Stimulated activated CD4-positive, alpha-beta T cell treated with anti-CD3 and anti-CD28 coated beads, Interleukin-12 subunit alpha, Interleukin-12 subunit beta, amount 100 ng/mL, for 48 hours (primary cell): ENCODE measurements at places on chromosomes 2 and 18.

DNA sequence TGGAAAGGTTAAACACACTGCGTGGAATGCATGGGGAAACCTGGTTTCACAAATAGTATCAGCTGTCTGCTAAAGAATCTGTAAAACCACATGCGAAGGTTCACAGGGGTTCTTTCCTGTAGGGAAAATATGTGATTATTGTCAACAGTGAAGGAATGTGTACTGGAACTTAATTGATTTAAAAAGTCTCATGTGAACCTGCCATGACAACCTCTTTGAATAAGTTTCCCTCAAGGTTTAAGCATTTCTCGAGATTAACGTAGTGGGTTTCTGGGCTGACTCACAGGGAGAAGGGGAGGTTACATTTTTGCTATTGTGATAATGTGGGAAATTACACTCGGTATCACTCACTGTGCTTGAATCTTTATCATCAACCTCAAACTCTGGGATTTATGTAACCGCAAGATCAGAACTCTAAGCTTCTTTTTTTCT is 28.2 kb upstream of the IL1R1 start:
- DNase-seq: no peak

- DNase-seq: no peak
Observed at GRCh38 chr18:78321402-78321801, 658.2 kb upstream of the SALL3 start.

DNA sequence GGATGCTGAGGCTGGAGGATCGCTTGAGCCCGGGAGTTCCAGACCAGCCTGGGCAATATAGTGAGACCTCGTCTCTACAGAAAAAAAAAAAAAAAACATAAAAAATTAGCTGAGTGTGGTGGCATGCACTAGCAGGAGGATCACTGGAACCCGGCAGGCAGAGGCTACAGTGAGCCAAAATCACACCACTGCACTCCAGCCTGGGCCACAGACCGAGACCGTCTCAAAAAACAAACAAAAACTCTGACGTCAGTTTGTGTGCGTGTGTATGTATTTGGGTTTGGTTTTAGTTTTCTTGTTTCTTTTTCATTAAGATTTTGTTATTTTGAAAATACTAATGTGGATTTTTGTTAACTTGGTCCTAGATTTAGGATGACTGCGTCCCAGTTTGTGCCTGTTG is 19.0 kb downstream of the CEP68 start:
- DNase-seq: no peak

DNA sequence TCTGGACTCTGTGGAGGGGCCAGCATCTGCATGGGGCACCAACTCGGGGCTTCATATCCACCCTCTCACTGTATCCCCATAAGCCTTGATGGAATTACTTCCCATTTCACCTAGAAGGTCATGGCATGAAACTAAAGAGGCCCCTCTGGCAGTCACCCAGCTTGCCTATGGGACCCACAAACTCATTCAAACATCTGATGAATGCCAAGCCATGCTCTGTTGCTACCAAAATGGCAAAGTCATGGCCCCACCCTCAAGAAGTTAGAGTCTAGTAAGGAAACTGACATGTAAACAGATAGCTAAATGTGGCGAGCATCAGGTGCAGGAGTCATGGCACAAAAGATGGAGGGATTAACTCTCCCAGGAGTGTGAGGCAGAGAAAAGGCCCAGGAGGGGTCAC is 14.5 kb downstream of the CYB5A start:
- DNase-seq: no peak

DNA sequence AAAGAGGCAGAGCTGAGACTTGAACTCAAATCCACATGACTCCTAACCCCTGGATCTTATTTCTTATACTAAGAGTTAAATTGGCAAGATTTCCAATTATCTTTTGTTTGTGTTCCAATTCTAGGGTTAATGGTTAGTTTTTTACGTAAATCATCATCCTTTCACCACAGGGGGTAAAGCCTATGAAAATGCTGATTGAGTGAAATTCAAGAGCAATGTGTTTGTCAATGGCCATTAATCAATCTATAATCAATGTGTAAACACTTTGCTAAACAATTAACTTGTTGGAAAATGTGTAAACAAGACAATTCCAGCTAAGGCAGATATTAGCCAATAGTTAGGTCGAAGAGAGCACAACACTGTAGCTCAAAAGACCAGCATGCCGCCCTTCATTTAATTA is 376.5 kb upstream of the ACVR2A start:
- DNase-seq: no peak

- DNase-seq: no peak
Observed at GRCh38 chr18:48530399-48531081, 8.3 kb upstream of the CTIF start.

GRCh38 chr2:101328474-101329007 is 20.0 kb upstream of the RNF149 start:
- DNase-seq: no peak

DNA sequence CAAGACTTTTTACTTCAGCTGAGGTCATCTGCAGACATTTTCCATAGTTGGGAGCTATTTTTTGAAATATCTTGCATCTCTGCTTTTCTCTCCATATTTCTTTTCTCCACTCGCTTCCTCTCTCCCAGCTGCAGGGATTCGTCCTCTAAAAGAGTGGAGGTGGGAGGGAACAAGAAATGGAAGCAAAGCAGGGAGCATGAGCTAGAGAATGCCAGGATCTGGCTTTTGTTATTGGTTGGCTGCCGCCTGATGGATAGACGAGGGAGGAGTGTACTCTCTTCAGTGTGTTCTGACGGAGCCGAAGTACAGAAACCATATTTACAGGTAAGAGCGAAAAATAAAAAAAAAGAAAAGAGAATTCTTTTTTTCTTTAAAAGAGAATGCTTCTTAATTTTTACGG is at the start of gene CSRNP3:
Gene CSRNP3, plus strand, starts transcription at position 282 of the 400 bp plus-strand sequence. CDS start 125,368 bp downstream, outside the sequence.
- DNase-seq: no peak

DNA sequence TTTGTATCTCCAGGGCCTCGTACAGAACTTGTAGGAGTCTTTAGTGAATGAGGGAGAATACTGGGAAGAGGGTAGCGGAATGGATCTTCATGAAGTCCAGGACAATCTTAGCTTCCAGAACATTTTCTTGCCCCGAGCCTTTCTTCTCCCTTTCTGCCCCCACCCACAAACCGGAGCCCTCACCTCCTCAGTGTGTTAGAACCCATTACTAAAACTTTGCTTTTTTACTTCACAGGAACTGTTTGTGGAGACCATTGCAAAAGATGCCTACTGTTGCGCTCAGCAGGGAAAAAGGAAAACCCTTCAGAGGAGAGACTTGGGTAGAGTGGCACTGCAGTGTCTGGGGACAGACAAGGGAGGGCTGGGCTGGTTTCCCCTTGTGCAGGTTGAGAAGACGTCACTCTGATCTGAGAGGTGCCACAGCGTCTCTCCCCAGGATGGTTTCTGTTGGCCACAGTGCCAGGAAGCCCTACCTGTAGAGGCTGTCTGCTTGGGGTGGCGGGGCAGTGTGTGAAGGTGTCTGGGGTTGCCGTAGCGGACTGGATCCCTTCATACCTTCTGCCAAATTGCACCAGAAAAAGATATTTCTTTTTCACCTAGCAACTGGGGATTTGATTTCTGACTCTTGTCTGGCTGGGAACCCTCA is 786 bp downstream of the POLE4 start:
- DNase-seq: no peak

DNA sequence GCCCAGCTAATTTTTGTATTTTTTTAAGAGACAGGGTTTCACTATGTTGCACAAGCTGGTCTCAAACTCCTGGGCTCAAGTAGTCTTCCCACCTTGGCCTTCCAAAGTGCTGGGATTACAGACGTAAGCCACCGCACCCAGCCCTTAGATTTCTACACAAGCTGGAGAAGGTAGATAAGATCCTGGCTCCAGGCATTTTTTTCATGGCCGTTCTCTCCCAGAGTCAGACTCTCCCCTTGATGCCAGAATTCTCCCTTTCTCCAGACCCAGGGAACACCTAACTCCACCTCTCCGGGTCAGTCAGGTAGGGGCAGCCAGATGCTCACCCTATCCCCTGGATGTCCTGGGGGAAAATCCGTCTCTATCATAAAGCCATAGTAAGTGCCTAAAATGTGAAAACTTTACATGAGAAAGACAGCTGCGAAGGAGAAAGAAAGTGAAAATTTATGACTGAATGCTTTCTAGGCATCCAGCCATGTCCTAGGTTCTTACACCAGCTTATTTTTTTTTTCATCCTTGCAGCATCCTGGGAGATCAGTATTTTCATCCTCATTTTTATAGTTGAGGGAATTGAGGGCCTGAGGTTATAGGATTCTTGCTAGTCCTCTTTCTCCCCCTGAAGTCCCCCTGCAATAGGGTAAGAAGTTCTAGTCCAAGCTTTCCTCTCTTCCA is 16.3 kb downstream of the SIX3 start:
- no peak for DNase-seq

GRCh38 chr2:68767031-68767961 is 32.7 kb downstream of the ARHGAP25 start:
- no peak for DNase-seq

DNA sequence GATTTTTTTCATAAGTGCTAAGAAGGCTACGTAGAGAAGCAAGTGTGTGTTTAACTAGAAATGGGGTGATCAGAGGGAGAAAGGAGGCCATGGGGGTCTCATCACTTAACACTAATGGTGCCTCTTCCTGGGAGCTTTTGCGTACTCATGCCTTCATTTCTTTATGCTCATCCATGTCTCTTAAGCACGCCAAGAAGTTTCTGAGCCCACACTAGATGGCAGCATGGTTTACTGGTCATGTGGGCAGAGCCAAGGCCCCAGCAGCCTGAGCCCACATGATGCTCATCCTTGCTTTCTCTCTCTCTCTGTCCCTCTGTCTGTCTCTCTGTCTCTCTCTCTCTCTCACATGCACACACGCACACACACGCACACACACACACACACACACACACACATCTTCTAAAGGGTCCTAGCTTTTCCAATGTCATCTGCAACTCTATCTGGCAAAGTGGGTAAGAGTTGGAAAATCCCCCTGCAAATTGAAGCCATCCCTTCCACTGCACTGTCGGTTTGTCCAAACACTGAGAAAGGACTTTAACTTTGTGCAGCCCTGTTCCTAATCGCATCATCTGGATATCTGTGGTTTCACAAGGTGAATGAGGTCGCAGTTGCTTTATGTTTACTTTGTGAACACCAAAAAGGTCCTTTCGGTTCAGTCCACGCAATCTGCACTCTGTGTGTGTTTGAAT is 137.1 kb upstream of the CCDC68 start:
- no peak for DNase-seq

GRCh38 chr18:27022477-27022876 is 157.0 kb upstream of the AQP4 start:
- DNase-seq: no peak
